Kasumi-1 (cell line): ENCODE measurements at places on chromosomes 12 and 14.

DNA sequence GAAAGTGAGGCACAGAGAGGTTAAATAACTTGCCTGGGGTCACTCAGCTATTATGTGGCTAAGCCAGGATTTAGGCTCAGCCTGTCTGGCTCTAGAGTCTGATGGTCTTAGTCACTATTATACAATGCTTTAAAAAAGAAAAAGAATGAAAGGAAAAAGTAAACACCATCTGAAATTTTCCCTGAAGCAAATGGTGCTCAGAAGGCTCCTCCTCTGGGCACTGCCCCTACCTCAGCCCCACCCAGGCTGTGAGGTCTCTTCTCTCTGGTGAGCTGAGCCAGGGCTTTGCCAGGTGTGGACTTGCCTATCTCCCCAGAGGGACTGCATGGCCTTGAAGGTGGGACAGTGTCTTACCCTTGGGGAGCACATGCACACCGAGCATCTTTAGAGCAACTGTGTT is 117.5 kb upstream of the DYRK2 start:
- no peak for DNase-seq

GRCh38 chr12:91896286-91897024 is 249.2 kb downstream of the BTG1 start:
- DNase-seq = no peak

- no peak for DNase-seq
Observed at GRCh38 chr12:21054334-21054733, 76.7 kb upstream of the SLCO1B1 start.

DNA sequence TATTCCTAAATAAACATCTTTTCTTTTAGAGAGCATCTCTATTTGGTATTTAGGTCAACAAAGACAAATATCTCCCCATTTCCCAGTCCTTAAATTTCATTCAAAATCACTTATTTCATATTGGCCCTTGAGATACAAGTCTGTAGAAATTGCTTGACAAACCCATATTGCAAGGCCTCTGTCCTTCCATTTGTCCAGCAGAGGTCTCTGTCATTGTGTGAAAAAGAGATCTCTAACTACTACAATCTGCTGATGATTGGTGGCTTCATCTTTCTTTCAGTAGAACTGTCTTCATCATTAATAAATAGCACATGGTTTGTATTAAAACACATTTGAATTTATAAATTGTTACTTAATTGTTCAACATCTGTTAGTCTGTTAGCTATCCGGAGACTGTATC is 252.6 kb downstream of the ACSS3 start:
- DNase-seq = peak; percentile 5

GRCh38 chr14:79395061-79395460 is 816.2 kb downstream of the DIO2 start:
- DNase-seq = no peak

GRCh38 chr14:65639216-65639615 is 226.7 kb downstream of the FUT8 start:
- DNase-seq = no peak

DNA sequence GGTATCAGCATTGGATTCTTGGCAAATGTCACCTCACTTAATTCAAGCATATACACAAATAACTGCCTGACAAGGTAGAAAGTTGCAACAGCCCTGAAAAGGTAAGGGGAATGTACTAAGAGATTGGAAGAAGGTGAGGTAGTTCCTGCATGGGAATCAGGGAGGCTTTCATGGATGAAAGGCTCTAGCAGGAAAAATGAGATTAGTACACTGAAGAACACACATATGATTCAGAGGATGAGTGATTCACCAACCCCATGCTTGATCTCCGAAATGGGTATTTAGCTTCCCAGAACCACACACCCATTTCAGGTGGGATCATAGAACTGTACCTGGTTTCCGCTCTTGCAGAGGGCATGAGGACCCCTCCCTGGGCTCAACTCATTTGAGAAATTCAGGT is 65.8 kb downstream of the PAH start:
- no peak for DNase-seq

GRCh38 chr12:44976246-44976645 is 74.7 kb downstream of the DBX2 start:
- no peak for DNase-seq

DNA sequence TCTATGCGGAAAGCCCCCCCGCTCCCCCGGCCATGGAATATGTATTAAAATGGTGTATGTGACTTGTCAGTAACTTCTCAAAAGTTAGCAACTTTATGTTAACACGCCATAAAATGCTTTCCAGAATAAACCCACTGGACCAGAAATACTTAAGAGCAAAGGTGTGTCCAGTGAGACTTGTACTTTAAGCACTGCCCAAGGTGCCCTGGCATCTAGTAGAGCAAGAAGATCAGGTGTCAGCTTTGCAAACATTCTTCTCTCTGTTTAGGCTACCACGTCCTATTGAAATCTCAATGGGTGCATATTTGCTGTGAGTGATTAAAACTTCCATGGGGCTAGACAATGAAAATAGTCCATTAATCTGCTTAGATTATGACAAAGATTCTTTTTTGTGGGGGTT is 201.2 kb downstream of the ESR2 start:
- no peak for DNase-seq

DNA sequence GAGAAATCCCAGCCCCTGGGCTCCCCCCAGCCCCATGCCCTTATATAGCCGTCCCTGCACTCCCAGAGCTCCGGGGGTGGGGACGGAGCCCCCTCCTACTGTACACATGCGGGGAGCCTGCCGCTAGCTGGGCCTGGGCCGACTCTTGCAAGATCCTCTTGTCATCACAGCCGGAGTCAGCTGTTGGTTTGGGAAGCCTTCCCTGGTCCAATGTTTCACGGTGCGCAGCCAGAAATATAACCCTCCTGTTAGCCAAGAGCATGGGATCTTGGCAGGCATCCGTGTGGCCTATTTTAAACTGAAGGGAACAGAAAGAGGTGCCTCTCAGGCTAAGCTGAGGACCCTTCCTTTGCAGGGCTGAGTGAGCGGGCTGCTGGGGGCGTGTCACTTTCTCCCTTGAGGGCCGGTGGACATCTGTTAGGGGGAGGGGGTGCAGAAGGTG is 175.3 kb downstream of the TSPAN9 start:
- no peak for DNase-seq

- DNase-seq = no peak
Observed at GRCh38 chr14:57870686-57871457, 5.0 kb upstream of the SLC35F4 start.

DNA sequence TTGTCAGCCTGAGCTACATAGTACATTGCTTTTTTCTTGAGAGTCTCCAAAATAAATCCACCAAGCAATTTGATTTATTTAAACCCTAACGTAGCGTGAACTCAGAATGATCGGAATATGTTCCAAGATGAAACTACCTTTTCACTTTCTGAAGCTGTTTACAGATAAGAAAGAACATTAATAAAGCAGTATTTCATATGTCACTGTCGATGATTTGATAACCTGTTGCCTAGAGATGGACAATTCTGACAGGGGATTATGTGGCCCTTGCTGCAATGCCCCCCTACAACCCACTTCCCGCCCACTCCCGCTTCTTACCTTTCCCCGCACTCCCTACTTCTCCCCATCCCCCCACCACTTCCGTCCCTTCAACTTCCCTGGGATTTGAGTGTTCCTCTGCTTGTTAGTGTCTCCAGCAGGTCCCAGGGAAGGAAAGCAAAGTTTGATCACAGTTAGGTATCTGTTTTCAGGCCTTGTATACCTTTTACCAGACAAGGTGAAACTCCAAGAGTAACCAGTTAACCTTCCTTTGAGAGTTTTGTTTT is 229.2 kb upstream of the HMGA2 start:
- no peak for DNase-seq

DNA sequence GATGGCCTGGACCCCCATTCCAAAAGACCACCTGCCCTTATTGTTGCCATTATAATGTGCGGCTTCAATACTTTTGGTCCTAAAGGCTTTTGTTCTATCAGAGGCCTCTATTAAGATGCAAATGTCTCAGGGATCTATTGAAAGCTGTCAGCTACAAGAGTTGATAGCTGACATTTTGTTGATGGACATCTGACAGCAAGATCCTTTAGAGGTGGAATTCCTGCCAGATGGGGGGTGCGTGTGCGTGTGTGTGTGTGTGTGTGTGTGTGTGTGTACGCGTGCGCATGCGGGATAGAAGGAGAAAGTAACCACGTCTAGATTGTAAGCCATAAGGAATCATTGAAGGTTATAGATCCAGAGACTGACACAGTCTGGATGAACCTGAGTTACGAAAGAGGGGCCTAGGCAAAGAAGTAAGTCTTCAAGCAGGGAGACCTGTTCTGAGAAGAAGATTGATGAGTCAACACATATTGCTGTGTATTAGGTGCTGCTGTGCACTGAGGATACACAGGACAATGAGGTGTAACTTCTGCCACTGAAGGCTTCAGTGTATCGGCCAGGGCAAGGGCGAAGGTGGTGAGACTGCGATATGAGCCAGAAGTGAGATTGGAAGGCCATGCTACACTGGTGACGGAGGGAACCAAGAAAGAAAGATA is 89.2 kb downstream of the PRMT8 start:
- DNase-seq = no peak

GRCh38 chr12:48183876-48184548 is 568 bp downstream of the CCDC184 start:
- no peak for DNase-seq

DNA sequence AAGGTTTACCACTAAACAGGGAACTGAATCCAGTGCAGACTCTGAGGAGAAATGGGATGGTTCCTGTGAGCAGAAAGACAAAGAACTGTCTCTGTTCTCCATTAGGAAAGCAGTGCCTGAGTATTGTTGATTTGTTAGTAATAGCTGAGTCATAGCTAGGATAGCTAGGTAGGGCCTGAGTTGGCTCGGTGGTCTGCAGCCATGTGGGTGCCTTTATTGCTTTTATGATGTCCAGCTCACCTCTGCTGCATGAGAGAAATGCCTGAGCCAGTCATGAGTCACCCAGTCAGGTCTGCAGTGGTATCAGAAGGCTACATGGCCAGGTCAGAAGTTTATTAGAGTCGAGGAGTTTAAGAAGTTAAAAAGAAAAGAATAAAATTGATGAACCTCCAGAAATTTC is 24.2 kb downstream of the TRHDE start:
- DNase-seq = no peak
